Myocyte (in vitro differentiated cells): ENCODE measurements at places on chromosomes 3 and 15. TPM values are rescaled to one million over a fixed set of nuclear protein-coding genes. Genes with fewer than 3 reads are reported as not detected.

- DNase-seq: no peak
Observed at GRCh38 chr15:61720197-61720704, 340.0 kb downstream of the VPS13C start.

CLRN1 gene
- not detected in 2 replicates for total RNA-seq

DNA sequence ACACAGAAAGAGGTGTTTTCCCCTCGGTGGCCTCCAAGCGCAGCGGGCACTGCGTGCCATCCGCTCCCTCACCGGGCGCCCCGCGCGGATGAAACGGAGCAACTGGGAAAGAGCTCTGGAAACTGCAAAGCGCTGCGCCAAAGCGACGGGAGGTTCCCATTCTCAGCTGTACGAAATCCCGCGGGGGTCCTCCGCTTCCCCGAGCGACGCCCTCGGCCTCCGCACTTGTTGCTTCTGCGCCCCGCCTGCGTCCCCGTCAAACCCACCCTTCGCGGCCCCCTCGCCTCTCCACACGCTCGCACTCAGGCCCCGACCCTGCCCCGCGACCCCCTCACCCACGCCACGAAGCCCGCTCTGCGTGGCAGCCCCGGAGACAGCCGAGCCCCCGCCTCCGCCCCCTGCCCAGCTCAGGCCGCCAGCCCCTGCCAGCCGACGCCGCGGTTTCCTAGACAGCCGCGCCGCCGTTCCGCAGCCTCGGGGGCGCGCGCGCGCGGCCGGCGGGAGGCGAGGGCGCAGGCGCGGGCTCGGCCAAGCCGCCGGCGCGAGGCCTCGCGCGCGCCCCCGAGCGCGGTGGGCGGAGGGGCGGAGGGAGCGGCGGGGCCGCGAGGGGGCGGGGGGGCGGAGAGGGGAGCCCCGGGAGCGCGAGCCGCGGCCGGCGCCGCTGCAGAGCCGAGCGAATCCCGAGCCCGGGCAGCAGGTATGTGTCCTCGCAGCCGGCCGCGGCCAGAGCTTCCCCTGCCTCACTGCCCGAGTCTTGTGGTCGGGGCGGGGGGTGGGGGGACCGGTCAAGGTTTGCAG is at the start of gene TMEM266:
TSS of gene TMEM266 (plus strand) at position 666 of the 798 bp plus-strand sequence. CDS start 74,279 bp downstream, outside the sequence.
- peak; percentile 22 for DNase-seq

GRCh38 chr3:84742915-84743425 is 215.8 kb upstream of the CADM2 start:
- no peak for DNase-seq

DNA sequence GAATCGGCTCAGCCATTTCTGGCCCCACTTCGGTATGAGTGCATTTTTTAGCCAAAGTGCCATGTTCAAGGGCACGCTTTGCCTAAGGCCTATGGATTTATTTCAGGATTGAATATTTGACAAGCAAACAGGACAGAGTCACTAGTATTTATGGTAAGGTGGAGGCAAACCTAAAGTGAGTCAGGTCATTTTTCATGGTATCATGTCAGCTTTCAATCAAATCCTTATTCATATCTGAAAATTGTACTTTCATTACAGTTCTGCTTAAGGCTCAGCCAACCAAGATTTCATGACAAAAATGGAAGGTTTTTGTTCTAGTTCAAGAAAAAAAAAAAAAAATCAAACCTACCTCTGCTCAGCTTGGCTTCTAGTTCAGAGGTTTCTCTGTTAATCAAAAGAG is 30.5 kb upstream of the ICE2 start:
- DNase-seq: no peak

CPNE9 gene
- not detected in 2 replicates for total RNA-seq

DNA sequence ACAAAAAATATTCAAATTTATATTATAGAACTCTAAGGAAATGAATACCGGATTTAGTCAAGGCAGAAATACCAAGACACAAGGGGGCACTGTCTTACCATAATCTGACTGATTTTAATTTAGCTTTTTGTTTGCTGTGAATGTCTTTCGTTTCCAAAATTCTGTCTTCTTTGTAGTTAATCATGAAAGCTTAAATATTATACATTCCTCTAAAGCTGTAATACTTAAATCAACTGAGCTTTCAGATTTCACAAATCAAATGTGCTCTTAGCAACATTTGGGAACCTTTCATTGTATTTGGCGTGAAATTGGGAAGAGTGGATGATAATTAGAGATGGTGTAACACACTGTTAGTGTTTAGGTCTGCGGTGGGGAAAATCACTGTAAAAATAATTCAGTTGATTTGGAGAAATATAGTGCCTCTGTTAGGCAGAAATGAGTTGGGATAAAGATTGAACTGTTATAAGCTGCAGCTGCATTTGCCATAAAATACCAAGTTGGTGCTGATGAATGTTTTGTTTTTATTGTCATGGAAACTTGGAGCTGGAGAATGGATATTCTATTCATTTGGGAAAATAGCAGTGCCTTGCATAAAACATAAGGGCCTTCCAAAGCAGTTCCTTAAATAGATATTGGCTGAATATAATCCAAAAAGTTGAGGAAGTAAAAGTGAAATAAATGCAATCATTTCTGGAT is 228.2 kb downstream of the TCF12 start:
- peak; percentile 77 for DNase-seq

DNA sequence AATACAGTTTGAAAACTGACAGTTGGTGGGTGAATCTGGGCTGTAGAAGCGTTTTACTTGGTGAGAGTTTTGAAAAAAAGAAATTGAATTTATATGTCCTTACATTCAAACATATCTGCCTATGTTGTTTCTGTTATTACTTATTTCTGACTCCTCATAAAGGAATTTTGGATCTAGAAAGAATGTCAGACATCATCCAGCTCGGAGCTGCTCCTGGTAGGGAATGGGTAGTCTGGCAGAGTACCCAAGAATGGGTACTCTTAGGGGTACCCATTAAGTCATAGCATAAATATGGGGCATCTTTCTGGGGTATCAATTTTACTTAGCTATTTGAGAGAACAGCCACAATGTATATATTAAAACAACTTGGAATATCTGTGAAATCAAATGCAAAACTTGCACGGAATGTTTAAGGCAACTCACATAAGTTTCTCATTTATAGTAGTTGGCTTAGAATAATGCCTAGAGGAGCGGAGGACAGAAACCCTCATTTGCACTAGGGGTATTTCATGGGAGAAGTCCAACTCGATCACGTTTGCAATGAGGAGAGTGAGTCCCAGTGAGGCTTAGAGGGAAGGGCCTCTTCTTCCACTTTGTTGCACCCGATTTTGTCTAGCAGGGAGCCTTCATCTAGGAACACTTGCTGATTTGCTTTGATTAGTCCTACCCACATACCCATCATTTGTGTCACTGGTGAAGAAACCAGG is 2.4 kb upstream of the LARP6 start:
- no peak for DNase-seq

NANOGP8 gene
- total RNA-seq: 0.91 TPM in 1 of 2 replicates, not detected in the other

CCDC9B gene
- total RNA-seq: 30.1 and 41.6 TPM in 2 replicates

GRCh38 chr3:131217296-131217741 is 164.3 kb upstream of the NUDT16 start:
- peak; percentile 66 for DNase-seq

TMC3 gene
- total RNA-seq: not detected in 2 replicates
